ENCODE measurements at places on chromosomes 16 and 17.

- peak; percentile 40 for DNase-seq
Measured at GRCh38 chr16:73217654-73218053, 169.7 kb upstream of the ZFHX3 start.

DNA sequence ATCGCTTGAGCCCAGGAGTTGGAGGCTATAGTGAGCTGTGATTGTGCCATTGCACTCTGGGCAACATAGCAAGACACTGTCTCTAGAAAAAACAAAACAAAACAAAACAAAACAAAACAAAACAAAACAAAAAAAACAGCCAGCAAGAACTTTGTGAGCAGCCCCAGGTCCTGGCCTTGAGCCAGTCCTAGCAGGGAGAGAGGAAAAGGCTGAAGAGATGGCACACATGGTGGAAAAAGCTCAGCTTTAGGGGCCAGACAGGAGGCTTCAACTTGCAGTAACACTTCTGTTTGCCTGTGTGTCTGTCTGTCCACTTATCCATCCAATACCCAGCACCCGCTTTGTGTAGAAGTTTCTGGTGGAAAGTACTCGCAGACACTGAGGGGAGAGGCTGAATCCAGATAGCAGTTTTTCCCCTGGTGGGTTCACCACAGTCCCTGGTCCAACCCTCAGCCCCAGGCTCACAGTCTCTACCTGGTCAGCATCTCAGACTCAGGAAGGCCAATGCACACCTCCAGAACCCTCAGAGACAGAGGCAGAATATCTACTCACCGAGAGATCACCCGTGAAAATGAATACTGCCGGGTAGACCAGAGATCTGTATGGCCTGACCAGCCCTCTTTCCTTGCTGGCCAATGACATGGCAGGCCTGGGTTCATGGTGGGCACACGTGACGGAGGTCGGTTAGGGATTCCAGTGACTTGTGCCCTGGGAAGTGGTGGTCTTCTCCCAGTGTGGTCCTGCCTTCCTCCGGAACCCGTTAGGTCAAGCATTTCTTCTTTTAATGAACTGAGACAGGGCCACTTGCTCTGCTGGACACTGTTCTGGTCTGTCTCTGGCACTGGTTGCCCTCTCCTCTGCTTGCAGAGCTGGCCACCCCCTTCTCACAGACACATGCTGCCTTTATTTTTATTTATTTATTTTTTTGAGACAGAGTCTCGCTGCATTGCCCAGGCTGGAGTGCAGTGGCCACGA lies 79.5 kb upstream of the DNAJA2 start:
- no peak for DNase-seq

DNA sequence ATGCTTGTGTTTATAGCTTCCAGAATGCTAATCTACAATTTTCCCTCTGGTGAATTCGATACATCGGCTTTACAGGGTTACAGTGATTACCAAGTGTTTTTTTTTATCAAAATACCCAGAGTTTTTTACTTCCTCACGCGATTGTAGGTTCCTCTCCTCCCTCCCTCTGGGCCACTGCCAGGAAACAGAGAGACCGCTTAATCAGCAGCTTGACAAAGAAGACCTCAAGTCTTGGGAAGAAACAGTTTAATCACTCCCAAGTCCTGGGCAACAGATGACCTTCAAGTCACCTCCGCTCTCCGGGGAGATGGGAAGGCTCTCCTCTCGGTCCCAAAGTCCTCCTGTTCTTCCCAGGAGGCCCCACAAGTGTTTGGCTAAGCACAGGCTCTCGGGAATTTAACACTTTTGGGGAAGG lies 23.5 kb downstream of the SMTNL2 start:
- peak; percentile 52 for DNase-seq

DNA sequence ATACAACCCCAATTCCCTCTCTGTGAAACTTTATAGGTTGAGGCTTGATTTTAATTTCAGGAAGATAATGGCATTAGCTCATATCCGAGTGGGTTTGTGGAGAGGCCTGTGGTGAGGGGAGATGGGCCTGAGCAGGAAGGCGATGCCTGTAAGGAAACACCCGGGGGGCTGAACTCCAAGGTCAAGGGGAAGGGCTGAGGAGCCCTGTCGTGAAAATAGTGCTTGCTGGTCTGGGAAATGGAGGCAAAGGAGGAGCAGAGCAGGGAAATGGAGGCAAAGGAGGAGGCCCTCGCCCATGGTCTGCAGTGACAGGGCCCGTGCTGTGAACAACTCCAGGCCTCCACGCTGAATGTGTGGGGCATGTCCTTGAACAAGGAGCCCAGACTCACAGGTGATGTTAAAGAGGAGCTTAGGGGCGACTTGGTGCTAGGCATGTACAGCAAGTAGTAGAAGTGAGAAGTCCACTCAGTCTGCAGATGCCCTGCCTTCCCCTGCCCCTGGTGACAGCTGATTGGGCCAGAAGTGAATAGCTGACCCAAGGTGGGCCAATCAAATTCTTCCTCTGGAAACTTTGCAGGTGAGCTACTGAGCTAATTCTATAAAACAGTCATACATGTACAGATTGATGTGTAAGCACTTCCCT lies 38.1 kb downstream of the MRPS23 start:
- DNase-seq = no peak

DNA sequence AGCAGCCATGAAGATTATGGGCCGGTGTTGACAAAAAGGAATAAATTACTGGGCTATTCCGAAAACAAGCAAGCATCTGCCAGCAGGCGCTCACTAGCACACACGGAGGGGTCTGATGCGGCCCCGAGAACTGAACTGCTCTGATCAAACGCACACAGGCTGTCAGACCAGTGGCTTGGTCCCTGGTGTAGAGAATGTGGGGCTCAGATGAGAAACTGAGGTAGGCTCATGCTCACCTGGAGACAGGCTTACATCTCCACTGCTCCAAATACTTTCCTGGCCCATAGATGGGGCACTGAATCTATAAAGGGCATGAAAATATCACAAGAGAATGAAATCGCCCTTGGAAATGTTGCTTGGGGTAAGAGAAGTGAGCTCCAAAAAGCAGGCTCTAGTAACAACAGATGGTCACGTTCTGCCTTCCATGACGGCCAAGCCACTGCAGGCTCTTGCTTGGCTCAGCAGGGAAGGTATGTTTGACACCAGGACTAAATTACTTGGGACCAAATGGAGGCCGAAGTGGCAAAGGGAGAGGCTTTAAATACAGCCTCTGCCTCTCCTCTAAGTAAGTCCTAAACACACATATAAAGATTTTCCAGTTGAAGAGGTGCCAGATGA lies 5.4 kb downstream of the ABR start:
- no peak for DNase-seq

DNA sequence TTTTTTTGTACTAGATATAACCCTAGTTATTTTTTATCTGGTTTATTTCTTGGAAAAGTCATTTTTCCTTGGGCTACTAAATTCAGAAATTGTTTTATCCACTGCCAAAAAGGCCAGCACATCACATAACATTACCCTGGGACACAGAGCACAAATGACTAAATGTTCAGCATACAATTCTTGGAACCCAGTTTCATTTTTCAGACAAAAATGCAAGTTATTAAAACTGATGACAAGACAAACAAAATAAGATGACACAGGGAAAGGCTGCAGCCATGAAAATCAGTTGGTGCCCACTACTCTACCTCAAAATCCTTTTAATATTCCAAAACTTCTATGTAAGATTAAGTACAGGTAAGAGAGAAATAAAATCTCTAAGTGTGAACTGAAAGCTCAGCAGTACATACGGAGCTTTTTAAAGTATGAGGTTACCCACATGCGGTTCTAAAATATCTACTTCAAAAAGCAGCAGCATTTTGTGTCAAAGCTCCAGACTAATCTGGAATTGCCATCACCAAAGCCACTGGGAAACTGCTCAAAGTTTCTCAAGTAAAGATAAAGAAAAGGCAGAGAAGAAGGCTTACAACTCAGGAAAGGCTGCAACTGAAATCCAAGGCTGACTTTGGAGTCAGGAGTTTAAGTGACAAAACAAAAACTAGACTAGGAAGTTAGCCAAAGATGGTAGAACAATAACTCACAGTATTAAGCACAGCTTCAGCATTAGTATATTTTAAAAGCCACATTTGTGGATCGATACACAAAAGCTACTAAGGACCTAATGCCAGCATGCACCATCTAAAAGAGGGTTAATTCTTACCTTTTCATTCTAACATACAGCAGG lies 41.4 kb downstream of the AP1G1 start:
- no peak for DNase-seq

GRCh38 chr17:7833011-7833794 lies 814 bp upstream of the KDM6B start:
- no peak for DNase-seq

- DNase-seq = no peak
Measured at GRCh38 chr16:66996324-66996982, 8.1 kb downstream of the CES4A start.

- peak; percentile 53 for DNase-seq
Measured at GRCh38 chr17:44348234-44348987, 3.3 kb downstream of the GRN start.
